Liver (tissue), 10 donors: ENCODE measurements at places on chromosomes 2 and 18.

DNA sequence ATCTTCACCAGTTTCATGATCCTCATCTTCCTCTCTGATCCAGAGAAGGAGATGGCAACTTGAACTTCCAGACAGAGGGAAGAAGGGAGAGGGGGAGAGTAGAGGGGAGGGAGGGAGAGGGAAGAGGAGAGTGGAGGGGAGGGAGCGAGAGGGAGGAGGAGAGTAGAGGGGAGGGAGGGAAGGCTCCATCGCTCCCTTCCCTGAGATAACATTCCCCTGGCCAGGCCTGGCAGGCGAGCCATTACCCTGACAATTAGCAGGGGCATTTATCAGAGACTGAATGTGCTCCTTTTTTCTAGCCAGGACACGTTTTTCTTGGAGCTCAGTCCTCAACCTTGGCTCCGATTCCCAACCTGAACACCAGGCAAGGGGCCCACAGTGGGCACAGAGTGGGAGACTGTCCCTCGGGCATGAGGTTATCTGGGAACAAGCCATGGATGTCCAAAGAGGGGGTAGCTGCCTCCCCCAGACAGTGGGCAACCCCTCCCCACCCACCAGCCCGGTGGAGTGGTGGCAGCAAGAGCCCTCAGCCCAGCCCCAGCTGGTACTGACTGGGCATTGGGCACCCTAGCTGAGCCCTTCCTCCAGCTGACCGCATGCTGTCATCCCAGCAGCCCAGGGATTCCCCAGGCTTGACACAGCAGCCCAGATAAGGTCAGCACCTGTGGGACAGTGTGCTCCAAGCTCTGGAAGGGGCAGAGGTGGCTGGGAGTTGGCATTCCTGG lies 81.8 kb downstream of the TNS1 start:
- DNase-seq: no peak

GRCh38 chr2:179250848-179251504 lies 13.7 kb downstream of the SESTD1 start:
- DNase-seq: no peak

GRCh38 chr2:18662689-18663088 lies 73.3 kb upstream of the NT5C1B start:
- no peak for DNase-seq

- DNase-seq: no peak
Observed at GRCh38 chr2:121101093-121101715, 183.8 kb downstream of the TFCP2L1 start.

DNA sequence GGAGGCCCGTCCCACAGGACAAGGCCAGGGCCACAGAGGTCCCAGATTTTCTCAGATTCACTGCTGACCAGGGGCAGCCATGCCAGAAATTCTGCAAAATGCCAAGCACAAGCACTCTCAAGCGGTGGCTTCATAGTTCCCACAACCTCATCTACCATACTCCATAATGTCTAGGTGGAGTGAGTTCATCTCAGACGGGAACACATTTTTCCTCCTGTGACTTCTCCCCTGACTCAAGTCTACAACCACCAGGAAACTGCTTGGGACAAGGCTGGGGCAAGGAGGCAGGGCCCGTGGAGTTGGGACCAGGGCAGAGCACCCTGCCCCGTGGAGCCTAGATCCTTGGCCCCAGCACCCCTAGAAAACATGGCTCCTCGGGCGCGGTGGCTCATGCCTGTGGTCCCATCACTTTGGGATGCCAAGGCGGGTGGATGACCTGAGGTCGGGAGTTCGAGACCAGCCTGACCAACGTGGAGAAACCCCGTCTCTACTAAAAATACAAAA lies 150.7 kb upstream of the HAAO start:
- DNase-seq: no peak

DNA sequence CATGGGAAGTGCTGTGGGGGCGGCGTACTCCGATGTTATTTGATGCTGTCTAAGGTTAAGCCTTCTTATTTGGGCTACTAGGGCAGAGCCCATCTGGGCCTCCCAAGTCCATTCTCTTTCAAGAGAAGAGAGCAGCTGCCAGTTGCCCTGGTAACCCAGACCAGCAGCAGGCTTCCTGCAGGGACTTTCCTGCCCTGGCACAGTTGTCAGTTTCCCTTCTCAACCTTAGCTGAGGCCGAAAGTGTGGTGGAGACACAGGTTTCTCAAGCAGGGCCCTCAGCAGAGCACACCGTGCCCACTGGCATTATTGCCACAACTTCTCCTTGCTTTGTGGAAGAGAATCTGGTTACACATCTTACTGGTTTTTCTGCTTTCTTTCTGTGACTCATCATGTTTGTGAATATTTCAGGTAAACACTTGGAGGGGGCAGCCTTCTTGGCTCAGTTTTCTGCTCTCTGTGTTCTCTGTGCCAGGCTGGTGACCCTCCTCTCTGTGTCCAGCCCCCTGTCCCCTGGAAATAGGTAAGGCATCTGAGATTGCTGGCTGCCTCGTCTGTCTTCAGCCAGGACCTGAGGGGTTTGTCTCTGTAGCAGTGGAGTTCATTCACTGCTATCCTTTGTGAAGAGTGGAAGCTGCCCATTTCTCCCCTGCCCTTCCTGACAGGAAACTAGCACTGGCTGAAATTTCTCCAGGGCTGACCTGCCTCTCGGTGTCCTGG lies 111.0 kb downstream of the B3GNT2 start:
- DNase-seq: no peak

- DNase-seq: peak; percentile 43
Observed at GRCh38 chr2:68643011-68643873, at the start of gene PROKR1. Gene PROKR1, plus strand, starts transcription at chr2:68643579. Its CDS starts 2,243 bp downstream, at chr2:68645822.

GRCh38 chr2:173584676-173585458 lies 230.2 kb downstream of the CDCA7 start:
- no peak for DNase-seq

- DNase-seq: no peak
Observed at GRCh38 chr2:96684883-96685576, 42.5 kb downstream of the FER1L5 start.

- DNase-seq: no peak
Observed at GRCh38 chr2:197268786-197269584, 41.6 kb downstream of the ANKRD44 start.

DNA sequence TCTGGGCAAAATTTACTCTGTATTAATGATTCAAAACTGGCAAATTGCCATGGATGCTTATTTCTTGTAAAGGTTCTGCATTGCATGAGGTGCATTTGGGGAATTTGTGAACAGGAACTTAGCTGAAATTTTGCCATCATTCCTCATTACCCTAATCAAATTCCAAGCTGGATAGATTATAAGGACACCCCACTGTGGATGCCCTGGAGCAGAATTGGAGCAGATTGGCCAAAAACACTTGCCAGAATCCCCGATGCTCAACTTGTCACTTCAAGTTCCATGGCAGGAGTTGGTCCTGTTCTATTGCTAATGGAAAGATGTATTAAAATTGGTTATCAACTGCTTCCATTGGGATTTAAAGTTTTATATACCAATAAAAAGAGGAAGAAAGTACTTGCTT lies 237.9 kb downstream of the CCDC102B start:
- no peak for DNase-seq
